ENCODE measurements at places on chromosomes 4 and X.

- DNase-seq: no peak
Observed at GRCh38 chr4:112327965-112328733, 31.0 kb downstream of the ALPK1 start.

DNA sequence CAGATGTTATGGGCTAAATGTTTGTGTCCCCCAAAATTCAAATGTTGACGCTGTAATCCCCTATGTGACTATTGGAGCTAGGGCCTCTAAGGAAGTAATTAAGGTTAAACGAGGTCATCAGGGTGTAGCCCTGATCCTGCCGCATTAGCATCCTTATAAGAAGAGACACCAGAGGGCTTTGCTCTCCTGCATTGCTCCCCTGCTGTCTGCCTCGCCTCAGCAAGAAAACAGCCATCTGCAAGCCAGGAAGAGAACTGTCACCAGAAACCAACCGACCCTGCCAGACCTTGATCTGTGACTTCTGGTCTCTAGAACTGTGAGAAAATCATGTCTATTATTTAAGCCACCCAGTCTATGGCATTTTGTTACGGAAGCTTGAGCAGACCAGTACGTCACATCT, 331.9 kb downstream of the DCTD start:
- DNase-seq: no peak

- DNase-seq: no peak
Observed at GRCh38 chr4:176400816-176401461, 81.2 kb downstream of the SPCS3 start.

GRCh38 chr4:151324752-151325110, 674 bp downstream of the SH3D19 start:
- DNase-seq: peak; percentile 6

- DNase-seq: peak; percentile 30
Observed at GRCh38 chr4:10074767-10075105, 41.9 kb downstream of the WDR1 start.

- no peak for DNase-seq
Observed at GRCh38 chrX:50202539-50202938, 1.7 kb upstream of the AKAP4 start.

DNA sequence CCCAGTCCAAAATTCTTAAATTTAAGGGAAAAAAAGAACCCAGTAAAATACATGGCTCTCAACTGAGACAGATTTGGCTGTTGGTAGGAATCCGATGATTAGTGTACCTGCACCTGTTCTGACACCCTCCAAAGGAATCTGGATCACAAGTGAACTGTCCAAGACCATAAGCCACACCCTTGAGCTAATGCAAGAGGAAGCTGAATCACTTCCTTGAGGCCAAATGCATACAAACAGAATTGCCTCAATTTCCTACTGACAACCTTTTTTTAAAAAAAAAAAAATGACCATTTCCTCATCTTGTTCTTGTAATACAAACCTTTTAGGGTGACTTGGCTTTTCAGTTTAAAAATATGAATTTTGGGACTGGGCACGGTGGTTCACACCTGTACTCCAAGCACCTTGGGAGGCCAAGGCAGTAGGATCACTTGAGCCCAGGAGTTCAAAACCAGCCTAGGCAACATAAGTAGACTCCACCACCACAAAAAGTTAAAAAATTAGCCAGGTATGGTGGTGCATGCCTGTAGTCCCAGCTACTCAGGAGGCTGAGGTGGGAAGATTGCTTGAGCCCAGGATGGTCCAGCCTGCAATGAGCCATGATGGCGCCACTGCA, 10.7 kb upstream of the FBXL5 start:
- peak; percentile 31 for DNase-seq

- DNase-seq: no peak
Observed at GRCh38 chr4:59671037-59671436, 1529.1 kb upstream of the ADGRL3 start.

DNA sequence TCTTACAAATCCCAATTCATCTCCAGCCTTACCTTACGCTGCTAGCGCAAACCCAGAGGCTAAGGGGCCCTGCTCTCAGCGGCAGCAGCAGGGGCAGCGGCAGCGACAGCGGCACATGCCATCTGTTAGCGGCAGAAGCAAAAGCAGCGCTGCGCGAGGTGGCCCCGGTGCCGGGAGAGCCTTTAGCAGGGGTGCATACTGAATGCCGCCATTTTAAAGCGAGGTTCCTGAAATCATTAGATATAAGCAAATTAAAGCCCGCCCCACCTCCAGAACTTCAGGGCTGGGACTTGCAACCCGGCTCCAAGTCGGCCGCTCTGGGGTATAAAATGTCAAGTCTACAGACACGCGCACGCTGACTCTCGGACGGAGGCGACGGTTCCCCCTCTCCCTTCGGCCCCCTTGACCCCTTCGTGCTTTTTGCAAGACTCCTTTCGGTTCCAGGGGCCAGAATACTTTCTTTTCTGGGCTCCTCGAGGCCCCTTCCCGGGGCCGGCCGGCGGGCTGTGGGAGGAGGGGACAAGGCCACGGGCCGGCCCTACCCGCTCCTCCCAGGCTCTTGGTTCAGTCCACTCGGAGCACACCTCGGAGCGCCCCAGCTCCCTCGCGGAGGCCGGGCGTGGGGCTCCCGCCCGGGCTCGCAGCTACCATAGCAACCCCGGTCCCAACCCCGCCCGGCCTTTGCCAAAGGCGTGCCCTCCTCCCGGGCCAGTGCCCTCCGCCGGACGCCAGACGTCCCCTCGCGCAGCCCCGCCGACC, at the start of gene MBNL3:
Gene MBNL3 (minus strand): TSS at position 220 of the 759 bp plus-strand sequence. CDS start 49,427 bp downstream, outside the sequence.
- DNase-seq: peak; percentile 75

- DNase-seq: no peak
Observed at GRCh38 chr4:167117273-167117672, 117.0 kb downstream of the SPOCK3 start.

- DNase-seq: peak; percentile 59
Observed at GRCh38 chrX:10549280-10549679, 71.1 kb downstream of the MID1 start.

GRCh38 chr4:59818656-59819055, 1381.5 kb upstream of the ADGRL3 start:
- DNase-seq: peak; percentile 2

DNA sequence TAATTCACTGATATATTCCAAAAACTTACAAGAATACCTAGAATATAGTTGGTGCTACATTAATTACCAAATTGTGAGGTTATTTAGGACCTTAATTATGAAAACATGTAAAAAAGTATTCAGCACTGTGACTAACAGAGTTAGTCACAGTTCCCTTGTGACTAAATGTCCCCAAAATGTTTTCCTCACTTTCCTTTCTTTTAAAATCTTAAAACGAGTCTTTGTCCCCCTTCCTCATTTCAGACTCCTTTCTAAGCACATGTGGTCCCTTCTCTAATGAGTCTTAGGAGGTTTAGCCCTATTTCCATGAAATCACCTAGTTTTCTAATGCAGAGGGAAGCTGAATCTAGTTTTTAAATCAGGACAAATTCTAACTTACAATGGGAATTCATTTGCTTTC, 175.0 kb downstream of the PPP3CA start:
- DNase-seq: no peak

GRCh38 chrX:104660092-104660491, 94.1 kb downstream of the IL1RAPL2 start:
- DNase-seq: no peak

- no peak for DNase-seq
Observed at GRCh38 chr4:176584031-176584606, 208.6 kb downstream of the VEGFC start.

DNA sequence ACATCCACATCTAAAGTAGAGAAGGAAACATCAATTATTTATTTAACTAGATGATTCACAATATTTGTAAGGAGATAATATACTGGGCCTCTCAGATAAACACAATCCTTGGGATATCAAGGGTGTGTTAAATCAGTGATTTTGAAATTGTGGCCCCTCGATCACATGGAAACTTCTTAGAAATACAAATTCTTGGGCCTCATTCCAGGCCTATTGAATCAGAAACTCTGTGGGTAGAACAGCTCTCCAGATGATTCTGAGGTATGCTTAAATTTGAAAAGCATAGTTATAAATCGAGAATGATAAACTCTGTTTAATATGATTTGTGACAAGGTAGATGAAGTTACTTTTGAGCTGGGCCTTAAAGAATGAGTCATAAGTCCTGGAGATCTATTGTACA, 64.3 kb upstream of the GPR174 start:
- no peak for DNase-seq

- no peak for DNase-seq
Observed at GRCh38 chr4:80926446-80926845, 104.1 kb upstream of the BMP3 start.

DNA sequence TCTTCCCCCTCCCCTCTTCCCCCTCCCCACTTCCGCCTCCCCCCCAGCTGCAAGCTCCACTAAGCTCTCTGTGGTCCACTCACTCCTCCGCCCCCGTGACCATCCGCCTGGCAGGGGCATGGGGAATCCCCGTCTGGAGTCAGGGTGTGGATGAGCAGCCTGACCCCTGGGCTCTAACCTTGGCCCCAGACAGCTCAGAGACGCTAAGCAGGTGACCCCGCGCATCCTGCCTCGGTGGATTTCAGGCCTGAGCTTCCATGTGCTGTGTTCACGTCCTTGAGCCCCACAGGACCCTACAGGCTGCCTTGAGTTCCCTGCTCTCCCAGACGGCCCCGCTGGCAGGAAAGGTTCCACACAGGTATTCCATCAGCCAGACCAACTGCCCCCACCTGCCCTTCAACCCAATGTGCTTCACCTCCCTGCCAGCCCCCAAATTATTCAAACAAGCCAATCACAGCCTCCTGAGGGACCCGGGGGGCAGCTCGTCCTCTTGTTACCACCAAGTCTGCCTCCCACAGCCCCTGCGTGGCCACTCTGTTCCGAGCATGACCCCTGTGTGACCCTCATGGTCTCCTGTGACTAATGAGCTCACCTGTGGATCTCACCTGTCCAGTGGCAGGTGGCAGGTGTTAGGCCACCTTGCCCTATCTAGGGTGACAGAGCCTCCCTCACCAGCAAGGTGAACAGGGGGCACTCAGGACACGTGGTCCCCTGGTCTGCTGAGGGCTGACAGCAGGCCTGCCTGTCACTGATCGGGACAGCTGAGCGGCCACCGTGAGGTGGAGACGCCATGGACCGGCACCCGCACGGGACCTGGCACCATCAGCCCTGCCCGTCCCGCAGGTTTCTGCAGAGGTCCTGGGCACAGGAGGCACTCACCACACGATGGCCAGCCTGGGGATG, 73.2 kb upstream of the MXD4 start:
- DNase-seq: no peak

- DNase-seq: no peak
Observed at GRCh38 chrX:68686097-68686977, 38.9 kb downstream of the STARD8 start.

DNA sequence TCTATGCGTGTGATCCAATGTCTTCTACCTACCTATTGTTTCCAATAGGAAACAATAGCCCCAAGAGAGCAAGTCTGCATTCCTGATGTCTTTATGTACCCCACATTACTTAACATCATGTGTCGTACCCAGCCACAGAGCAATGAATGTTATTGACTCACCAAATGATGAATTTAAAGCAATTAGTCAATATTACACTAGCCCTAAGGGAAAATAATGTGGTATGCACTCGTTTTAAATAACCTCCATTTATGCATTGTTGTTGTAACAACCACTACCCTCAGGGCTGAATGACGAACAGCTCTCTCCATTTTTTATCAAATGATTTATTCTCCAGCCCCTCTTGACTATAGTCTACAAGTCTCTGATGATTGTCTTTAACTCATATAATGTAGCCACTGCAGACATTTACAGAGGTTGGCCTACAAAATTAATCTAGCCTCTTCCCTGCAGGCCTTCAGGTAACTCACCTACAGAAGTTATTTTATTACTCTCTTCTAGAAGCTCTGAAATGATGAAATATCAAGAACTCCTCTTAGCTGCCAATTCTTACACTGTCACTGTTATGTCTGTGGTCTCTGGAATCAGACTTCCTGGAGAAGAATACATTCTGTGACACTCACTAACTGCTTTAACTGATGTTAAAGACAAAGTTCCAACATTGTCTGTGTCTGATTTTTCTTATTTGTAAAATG, 601.7 kb upstream of the GRIA3 start:
- no peak for DNase-seq

- DNase-seq: no peak
Observed at GRCh38 chr4:125624951-125625350, 310.2 kb downstream of the FAT4 start.

- no peak for DNase-seq
Observed at GRCh38 chr4:4574052-4574451, 32.2 kb upstream of the STX18 start.

DNA sequence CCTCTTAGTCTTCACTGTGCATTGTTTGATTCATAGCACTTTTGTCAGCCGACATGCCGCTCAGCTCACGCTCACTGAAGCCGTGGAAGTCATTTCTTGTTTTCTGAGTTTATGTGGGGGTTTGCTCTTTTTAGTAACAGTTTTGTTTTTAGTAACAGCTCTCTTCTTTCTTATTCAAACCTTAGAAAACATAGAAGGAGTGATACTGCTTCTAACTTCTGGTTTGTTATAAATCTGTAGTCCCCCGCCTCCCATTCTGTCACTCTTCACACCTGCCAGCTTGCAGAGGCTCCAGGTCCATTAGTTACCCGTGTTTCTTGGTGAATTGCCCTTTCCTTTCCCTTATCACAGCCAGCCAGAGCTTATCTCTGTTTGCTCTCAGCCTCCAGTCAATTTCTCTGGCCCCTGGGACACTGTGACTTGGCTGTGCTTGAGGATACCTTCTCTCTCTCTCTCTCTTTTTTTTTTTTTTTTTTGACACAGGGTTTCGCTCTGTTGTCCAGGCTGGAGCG, 50.5 kb downstream of the GRK4 start:
- no peak for DNase-seq

DNA sequence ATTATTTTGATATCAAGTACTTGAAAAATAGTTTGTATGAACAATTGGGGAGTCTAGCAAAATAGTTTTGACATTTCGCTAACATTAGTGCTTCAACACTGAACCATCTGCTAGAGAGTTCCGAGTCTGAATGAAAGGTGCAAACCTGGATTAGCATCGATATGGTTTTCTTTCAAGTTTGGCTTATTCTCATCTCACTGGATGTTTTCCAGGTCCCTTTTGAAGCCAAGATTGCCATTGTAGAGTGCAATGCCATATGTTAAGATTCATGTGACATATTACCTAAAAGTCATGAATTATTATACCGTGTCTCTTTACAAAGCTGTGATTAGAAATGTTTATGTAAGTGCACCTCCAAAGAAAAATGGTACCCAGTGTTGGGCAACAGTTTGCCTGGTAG, 36.8 kb upstream of the NAA11 start:
- no peak for DNase-seq

GRCh38 chrX:78886550-78886949, 58.6 kb upstream of the P2RY10 start:
- no peak for DNase-seq

GRCh38 chrX:48179691-48180090, 16.9 kb downstream of the SSX5 start:
- DNase-seq: no peak

GRCh38 chr4:61336916-61337315, 136.8 kb downstream of the ADGRL3 start:
- no peak for DNase-seq

GRCh38 chr4:101104312-101105052, 242.8 kb downstream of the PPP3CA start:
- DNase-seq: no peak

DNA sequence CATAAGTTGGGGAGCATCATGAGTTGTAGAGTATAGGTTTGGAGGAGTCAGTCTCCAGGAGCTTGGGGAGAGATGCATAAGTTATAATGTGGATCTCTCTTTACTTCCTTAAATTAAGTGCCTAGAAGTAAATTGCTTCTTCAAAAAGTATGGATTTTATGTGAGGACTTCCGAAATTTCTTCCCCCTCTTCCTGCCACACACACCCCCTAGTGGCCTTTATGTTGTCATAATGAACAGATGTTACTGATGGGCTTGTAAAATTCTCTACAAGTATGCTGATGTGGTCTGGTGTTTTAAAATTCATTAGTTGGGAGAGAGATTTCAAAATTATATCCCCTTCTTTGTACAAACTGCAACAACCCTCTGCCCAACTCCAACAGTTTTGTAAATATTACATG, 2.3 kb upstream of the METTL14 start:
- peak; percentile 61 for DNase-seq
